Activated CD8-positive, alpha-beta T cell treated with anti-CD3 and anti-CD28 coated beads for 36 hours (primary cell): ENCODE measurements at places on chromosomes 3 and 15.

DNA sequence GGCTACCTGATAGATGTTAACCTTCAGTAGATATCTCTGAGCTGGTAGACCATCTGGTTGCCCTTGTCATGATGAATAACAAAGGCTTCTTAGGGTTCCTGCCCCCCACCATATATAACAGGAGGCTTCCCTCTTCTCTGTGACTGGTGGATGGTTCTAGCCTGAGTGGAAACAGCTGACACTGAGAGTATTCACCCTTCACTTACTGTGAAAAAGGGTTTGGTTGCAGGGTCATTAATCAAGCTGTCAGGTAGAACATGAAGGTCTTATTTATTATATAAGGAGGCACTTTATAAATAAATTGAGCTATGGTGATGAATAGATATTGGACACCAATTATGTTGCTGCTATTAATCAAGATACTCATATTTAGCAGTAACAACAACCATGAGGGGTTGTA is 58.6 kb downstream of the CACNA2D3 start:
- no peak for DNase-seq

DNA sequence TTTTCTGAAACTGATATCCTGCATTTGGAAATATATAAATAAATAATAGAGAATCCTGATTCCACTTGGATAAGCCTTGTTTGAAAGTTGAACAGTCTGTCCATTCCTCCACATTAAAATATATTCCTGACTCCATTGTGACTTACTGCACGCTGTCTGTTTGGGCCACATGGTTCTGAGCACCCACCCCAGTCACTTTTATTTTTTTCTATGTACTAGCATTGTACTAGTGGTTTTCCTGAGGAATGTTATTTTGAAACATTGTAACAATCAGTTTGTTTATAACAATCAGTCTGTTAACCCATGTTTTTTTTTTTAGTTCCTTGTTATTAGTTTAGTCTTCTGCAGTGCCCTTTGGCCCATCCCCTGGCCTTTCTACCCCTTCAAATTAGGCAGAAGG is 87.4 kb upstream of the CCNL1 start:
- DNase-seq, result no peak

DNA sequence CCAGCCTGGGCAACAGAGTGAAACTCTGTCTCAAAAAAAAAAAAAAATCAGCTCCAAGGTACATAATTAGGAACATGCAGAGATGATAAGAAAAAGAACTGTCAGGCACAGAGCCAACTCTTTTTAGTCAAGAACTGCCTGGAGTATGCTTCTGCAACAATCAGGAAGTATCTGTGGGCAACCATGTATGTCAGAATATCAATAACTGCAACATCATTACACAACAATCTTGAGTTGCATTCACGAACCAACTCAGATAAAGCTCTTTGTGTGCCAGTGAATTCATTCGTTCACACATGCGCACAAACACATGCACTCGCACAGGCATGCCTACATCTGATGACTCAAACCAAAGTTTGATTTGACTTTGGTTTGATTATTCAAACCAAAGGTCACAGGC is 32.1 kb downstream of the EFHB start:
- no peak for DNase-seq

GRCh38 chr3:28612232-28612631 is 263.6 kb upstream of the AZI2 start:
- DNase-seq, result no peak

DNA sequence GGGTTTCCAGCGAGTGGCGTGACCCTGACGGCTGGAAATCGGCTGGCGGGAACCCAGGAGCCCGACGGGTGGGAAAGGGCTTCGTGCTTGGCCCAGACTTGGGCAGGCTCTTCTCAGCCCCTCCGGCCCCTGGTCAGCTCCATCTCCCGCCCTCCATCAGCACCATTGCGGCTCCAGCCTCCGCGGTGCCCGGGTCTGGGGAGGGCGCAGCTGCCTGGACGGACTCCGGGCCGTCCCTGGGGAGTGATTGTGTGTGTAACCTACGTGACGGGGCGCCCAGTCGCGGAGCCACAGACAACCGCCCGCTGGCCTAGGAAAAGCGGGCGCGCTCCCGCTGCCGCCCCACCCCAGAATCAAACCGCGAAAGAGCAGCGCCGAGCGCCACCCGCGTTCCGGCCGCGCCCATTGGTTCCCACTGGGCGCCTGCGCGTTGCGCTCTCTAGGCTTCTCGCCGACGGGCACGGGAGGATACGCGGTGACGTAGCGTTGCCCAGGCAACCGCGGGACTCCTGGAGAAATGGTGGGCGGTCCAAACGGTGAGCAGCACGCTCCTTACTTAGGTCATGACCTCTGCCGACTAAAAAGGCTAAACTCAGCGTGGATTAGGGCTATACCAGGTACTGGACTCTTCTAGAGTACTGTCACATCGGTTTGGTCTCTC is at the start of gene CFAP20DC:
Gene CFAP20DC, minus strand, starts transcription at position 355 of the 661 bp plus-strand sequence. CDS start 394 bp downstream, outside the sequence.
- DNase-seq, result peak; percentile 96

- peak; percentile 71 for DNase-seq
Measured at GRCh38 chr3:71087143-71088018, 496.1 kb downstream of the FOXP1 start.

- no peak for DNase-seq
Measured at GRCh38 chr3:121998030-121998580, 23.9 kb downstream of the ILDR1 start.
